ENCODE measurements at places on chromosomes 11 and 22.

GRCh38 chr11:23423104-23423503, 562.8 kb upstream of the CCDC179 start:
- DNase-seq: no peak

GRCh38 chr11:132080127-132080526, 709.7 kb downstream of the NTM start:
- no peak for DNase-seq

DNA sequence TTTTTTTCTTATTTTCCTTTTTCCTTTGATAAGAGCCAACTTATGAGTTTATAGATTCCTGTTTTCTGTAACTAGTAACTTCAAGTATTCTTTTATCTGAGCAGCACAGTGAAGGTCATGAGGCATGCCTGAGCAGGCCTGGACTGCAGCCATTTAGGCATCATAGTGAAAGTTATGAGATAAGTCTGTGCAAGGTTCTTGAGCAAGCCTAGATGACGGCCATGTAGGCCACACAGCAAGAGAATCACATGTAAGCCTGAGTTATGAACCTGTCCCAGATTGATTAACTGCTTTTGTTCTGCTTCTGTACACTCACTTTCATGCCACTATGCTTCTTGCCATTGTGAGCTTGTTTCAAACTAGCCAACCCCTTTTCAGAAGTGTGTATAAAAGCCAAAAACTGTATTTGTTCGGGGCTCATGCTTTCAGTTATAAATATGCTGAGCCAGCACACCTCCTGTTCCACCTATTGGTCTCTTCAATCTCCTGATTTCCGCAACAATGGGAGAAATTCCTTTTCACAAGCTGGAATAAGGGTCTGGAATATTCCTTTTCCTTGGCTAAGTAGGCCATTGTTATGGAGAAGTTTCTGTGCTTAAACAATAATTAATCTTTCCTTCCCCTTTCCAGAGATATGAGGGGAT, 745.7 kb downstream of the FAM181B start:
- DNase-seq: no peak

DNA sequence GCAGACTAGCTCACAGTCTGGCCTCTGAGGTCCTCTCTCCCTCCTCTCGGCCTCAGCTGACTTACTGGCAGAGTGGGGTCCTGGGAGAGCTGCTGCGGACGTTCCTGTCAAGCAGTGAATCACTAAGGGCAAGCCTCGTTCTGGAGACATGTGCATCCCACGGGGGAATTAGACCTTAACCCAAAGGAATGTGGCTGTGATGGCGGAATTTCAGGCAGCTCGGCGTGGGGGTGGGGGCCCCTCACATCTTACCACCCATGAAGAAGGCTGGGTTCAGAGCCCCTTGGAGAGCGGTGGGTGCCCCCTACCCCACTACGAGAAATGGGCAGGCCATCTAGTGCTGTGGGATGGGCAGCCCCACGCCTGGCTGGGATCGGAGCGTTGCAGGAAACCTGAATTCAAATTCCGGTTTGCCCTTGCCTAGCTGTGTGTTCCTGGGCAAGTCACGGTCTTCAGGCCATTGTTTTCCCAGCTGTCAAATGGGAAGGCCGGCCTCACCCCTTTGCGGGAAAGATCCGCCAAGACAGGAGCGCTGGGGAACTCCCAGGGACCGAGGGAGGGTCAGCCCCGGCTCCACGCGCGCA, 554 bp downstream of the LRRC32 start:
- DNase-seq: no peak

- no peak for DNase-seq
These were observed 4.2 kb upstream of the MPPED1 start for GRCh38 chr22:43407591-43407990.

GRCh38 chr11:34330653-34331052, 27.2 kb downstream of the ABTB2 start:
- no peak for DNase-seq

- peak; percentile 3 for DNase-seq
These were observed 81.0 kb downstream of the BUD13 start for GRCh38 chr11:116691771-116692177.

DNA sequence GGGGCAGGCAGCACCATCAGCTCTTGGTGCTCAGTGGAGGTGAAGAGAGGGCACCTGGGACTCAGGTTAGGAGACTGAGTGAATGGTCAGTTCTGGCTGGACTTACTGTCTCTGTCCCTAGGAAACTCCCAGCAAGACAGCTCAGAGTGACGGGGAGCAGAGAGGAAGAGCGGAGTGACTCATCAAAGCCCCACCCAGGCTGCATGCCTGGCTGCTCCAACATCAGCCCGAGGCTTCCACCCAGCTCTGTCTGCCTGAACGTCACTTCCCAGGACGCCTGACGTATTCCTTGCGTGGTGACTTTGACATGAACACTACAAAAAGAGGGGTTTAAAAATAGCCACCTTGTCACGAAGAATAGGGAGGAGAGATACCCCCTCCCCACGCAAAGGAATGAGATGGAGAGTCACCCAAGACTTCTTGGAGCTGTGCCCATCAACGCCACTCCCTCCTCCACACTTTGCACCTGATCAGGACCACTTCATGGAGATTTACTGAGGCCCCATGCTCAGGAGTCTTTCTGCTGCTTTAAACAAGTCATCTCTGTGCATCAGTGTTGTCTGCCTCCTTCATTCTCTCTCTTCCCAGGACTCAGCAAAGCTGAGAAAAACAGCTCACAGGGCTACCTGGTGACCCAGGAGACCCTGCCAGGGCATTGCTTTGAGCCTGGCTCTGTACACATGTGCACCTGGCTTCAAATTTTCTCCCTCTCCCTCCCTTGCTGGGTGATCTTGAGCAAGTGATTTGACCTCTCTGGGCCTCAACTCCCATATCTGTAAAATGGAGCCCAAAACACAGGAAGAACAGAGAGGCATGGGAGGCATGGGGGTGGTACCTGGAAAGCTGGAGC, 83.1 kb downstream of the MN1 start:
- peak; percentile 94 for DNase-seq

DNA sequence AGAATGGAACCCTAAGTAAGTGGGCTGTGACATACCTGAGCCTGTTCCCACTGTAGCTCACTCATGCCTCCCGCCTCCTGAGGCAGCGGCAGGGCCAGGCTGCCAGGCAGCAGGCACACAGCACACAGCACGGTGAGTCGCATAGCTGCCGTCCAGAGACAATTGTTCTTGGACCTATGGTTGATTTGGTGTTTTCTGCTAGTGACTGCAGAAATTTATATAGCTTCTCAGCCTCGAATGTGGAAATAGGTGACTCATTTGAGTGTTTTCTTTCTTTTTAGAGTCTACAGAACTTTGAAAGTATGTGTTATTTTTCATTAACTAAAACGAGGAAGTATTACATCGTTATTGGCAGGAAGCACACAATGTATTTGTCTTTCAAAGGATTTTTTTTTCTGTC, at the start of gene MMP7:
MMP7 (minus strand) TSS at position 190 of the 400 bp plus-strand sequence; CDS start at position 143, 47 bp downstream.
- DNase-seq: peak; percentile 83

- DNase-seq: no peak
These were observed 101.6 kb downstream of the FAM76B start for GRCh38 chr11:95688015-95688414.
